Activated CD8-positive, alpha-beta T cell treated with anti-CD3 and anti-CD28 coated beads for 36 hours (primary cell): ENCODE measurements at places on chromosomes 12 and 14. TPM values are rescaled to one million over a fixed set of nuclear protein-coding genes. Genes with fewer than 3 reads are reported as not detected.
A peak's percentile ranks its signal among the peaks of the same experiment; 100 is the strongest.

DNA sequence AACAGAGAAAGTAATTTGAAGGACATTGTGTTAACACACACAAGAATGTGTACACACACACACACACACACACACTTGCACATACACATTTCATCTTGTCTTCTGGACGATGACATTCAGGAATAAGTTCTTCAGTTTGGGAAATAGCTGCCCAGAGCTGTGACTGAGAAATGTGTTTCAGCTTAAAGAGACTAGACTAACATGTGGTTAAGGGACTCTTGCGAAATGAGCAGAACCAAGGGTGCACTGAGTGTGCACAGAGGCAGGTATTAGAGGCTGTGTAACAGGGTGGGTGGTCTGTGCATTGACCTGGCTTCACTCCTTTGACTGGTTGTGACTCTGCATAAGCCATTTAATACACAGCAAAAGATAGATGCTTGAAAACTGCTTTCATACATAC, 29.4 kb upstream of the KCNA5 start:
- DNase-seq = no peak

DNA sequence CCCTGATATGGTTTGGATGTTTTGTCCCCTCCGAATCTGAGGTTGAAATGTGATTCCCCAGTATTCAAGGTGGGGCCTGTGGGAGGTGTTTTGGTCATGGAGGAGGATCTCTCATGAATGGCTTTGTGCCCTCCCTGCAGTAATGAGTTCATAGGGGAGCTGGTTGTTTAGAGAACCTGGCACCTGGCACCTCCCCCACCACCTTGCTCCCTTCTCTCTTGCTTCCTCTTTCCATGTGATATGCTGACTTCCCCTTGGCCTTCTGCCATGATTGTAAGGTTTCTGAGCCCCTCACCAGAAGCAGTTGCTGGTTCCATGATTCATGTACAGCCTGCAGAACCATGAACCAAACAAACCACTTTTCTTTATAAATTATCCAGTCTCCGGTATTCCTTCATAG, 32.6 kb downstream of the CD163L1 start:
- no peak for DNase-seq

EEF1AKMT3 gene
- total RNA-seq = 4.0 TPM

CELA1 gene
- 0.29 TPM for total RNA-seq

IL22 gene
- total RNA-seq = not detected

DNA sequence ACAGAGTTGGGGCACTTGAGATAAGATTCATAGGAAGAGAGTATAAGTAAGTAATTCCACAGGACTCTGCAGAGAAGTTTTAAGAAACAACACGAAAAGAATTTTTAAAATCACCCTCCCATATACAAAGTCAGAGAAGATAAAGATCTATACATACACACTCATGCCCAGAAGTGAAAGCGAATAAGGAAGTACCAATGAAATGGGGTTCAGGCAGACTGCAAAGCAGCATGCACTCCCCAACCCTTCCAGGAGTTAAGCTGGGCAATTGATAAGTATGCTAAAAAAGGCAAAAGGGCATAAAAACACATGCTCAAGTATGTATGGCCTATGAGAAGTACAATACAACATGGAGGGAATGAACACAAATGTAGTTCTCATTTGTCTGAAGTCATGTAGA, 246.2 kb upstream of the GRIP1 start:
- no peak for DNase-seq

DNA sequence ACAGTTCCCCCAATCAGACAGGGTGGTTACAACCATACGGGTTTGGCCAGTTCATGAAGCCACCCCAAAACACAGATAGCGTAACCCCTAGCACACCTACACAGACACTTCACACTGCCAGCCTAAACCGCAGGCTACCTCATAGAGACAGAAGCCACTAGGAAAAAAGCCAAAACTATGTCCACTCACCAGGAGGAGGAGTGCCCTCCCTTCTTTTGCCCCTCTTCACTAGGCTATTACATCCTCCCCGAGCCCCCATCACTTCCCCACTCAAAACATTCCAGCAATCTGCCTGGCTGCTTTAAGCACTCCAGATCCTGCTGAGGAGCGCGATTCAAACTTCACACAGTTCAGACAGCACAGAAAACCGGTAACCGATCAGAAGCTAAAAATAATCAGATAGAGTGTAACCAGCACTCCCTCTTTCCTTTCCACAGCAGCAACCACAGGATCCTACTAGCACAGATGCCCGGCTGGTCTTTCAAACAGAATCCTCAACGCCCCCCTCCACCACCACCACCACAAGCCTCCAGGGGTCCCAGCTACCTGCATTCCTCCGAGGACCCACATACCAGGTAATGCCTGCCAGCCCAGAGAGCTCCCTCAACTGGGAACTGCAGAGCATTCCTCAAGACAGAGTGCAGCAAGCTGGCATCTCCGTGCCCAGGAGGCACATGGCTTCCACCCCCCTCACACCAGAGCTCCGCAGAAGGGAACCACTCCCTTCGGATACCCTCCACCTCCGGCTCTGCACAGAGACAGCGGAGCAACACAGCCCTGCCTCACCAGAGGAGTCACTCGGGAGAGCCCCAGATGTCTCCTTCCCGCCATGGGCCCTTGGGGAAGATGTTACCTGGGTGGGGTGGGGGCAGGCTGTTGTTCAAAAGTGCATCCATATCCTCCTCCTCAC, 1.5 kb downstream of the CHD4 start:
- DNase-seq = peak; percentile 63

GRCh38 chr12:121894633-121895032, 6.0 kb downstream of the PSMD9 start:
- no peak for DNase-seq

GRCh38 chr12:11815397-11815796, 165.9 kb downstream of the ETV6 start:
- DNase-seq = no peak

CIROP gene
- not detected for total RNA-seq

POC1B gene
- total RNA-seq = 34.8 TPM

GRCh38 chr12:51122844-51123243, 39.4 kb upstream of the CSRNP2 start:
- DNase-seq = no peak

- no peak for DNase-seq
Observed at GRCh38 chr12:119399301-119399700, 64.8 kb downstream of the CCDC60 start.

DNA sequence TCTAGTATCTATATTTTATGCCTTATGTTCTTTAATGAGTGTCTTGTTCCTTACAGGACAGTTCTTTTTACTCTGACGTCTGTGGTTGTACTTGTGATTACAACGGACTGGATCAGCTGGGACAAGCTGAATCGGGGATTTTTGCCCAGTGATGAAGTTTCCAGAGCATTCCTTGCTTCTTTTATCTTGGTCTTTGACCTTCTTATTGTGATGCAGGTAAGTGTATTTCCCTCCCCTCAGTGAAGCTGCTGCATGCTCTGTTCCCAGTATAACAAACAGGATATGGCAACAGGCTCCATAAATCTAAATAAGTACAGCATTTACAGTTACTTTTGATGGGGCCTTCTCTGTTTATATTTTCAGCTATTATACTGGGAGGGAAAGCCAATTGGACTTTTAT, 463.6 kb downstream of the TMEM117 start:
- DNase-seq = no peak

DNA sequence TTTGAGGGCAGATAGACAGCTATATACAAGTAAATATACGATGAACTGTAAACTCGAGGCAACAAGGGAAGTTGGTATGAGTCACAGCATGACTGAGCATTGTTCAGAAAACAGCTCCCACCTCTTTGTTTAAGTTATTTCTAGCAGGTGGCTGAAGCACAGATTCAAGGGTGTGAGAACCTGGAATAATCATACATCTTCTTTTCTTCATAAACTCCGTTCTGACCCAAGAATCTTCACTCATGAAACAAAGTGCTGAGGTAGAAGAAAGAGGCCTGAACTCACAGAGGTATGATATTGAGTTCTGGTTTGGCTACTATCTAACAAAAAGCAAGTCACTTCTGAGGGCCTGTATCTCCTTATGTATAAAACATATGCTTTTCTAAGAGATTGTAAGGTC, 364.1 kb upstream of the KITLG start:
- DNase-seq = no peak

TXNDC16 gene
- 6.8 TPM for total RNA-seq

DNA sequence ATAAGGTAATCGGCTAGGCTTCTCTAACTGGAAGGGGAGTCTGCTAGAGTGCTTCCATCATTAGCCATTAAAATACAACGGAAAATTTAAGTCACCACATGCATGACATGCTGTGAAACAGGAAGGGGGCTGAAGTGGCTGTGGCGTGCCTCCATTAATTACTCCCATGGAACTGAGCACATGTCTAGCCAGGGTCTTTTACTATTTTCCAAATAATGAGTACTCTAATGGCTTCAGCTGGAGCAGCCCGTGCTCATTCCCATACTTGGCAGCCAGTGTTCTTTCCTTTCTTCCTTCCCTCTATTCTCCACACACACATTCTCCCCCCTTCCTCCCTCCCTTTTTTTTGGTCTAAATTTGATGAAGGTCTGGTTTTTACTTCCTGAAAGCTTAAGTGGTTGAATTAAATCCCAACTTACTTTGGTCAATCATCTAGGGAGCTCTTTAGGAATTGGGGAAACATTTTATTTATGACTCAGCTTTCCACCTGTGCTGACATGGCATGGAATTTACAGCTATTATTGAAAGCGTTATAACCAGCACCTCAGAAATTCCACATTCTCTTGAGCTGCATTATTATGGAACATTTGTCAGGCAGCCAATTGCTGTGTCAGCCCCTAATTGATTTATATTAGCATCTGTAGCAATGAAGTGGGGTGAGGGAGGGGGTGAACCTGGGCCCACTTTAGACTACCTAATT, 72.3 kb downstream of the LRIG3 start:
- DNase-seq = no peak
